ENCODE measurements at places on chromosomes 16 and 17.
A peak's percentile ranks its signal among the peaks of the same experiment; 100 is the strongest.

DNA sequence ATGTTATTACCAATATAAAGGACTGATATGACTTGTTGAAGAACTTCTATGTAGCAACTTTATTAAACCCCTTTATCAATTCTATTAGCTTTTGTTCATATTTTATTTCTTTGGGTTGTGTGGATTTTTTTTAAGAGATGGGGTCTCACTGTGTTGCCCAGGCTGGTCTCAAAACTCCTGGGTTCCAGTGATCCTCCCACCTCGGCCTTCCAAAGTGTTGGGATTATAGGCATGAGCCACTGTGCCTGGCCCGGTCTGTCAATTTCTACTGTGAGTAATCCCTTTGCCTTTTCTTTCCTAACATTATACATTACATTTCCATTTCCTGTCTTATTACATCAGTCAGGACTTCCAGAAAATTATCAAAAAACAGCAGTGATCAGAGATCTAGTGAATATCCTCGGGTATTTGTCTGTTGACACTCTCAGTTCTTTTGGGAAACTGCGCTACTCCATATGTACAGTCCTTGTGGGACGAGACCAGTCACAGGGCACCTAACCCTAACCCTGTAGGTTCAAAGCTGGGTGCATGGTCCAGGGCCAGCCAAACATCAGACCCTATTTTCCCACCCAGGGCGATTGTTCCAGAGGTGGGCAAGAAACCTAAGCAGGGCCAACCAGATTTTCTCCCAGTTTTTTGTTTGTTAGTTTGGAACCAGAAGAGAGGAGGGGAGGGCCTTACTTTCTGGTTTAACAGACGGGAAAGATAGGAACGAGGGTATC, 1.7 kb upstream of the SLC47A1 start:
- DNase-seq: no peak

- DNase-seq: peak; percentile 59
These were observed 59.3 kb downstream of the JPH3 start for GRCh38 chr16:87661561-87661960.

DNA sequence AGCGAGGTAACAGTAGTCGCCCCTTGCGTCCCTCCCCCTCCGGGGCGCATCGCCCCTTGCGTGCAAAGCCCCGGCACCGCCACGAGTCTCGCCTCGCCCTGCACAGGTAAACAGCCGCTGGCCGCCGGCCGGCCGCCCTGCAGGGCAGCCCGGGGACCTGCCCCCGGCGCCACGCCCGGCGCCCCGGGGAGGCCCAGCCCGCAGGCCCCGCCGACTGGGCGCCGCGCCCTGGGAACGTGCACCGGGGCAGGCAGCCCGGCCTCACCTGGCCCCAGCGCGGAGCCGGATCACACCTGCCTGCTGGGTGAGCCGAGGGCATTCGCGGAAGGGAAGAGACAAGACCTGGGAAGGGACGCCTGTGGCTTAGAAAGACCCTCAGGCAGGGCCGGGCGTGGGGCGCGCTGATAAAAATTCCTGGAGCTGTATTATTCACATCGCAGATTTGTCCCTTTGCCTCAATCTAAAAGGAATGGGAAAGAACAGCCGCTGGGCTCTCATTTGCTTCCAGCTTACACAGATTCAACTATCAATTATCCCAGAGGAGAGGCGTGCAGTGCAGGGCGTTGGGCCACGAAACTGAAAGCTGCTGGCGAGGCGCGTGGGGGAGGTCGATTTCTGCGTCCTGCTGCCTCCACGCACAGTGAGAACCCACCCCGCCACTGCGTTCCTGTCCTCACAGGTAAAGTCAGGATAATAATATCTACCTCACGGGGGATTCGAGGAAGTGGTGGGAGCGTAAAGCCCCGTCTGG, 451.9 kb downstream of the SLC39A11 start:
- DNase-seq: no peak

DNA sequence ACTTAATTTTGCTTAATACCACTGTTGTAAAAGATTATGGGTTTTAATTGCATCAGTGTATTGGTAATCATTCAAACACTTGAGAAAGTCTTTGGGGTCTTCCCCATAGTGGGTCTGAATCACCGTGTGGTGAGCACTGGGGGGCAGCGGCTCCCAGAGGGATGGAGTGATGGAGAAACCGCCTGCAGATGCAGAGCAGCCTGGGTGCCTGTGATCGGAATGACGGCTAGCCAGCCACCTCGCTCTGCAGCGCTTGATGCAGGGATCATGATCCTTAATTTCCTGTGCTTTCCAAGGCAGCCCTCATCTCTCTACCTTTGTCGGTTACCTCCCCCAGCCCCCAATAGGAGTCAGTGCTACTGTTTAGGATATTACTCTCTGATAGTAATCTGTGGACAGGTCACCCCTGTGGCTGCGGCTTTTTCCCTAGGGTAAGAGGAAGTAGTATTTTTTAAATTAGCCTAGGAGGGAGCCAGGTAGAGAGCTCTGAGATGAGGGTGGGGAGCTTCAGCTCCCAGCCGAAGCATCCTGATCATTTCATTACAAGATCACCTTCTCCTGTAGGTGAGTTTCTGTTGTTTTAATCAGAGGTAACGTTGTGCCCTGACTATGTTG, 135.6 kb downstream of the MSI2 start:
- no peak for DNase-seq

DNA sequence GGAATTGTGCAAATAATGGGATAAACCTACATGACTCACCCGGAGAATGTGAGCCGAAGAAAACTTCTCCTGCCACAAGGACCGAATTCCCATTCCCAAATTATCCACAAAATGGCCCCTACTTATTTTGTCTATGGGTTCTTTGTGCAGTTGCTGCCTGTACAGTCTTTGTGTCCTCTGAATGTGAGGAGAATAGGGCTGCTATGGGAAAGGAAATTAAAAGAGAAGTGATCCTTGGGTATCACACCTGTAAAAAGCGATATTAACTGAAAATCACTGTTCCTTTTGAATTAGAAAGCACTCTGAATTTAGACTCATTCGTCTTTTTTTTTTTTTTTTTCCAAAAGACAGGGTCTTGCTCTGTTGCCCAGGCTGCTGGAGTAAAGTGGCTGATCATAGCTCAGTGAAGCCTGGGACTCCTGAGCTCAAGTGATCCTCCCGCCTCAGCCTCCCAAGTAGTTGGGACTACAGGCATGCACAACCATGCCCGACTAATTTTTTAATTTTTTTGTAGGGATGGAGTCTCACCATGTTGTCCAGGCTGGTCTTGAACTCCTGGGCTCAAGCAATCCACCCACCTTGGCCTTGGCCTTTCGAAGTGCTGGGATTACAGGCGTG, 45.4 kb downstream of the CHD9 start:
- DNase-seq: no peak

DNA sequence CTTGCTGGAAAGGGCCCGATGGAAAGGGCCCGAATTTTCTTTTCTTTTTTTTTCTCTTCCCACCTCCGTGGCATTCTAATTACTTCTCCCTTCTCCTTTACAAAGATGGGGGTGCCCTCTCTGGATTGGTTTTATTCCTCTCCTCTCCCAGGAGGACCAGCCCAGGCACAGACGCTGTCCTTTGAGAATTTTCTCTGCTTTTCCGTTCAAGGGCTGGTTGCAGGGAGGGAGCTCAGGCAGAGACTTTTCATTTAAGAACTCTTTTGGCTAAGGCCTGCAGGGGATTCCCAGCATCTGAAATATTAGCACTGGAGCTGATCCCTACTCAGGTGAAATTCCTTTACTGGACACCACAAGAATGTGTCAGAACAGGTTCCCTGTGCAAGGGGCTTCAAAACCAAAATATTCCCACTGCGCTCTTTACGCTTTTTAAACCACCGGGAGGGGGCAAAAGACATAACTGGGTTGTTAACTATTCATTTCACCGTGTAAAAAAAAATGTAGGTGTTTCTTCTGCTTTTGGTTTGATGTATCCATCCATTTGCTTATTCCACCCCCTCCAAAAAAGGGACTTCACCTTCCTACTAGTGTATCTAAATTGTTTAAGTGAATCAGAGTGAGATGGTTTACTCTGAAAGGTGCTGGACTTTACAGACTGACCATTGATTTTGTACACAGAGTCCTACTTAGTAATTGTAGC, 1.4 kb downstream of the NFAT5 start:
- no peak for DNase-seq

DNA sequence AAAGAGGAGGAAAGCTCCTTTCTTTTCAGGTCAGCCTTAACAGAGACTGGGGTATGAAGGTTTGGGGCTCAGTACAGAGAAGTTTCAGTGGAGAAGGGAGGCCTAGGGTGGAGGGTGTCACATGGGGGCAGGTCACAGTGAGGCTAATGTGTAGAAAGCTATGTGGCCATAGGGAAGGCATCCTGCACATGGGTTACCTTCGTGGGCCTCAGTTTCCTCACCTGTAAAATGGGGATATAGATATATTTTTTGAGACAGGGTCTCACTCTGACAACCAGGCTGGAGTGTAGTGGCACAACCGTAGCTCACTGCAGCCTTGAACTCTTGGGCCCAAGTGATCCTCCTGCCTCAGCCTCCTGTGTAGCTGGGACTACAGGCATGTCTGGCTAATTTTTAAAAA, 41.8 kb downstream of the EMP2 start:
- no peak for DNase-seq

- no peak for DNase-seq
These were observed 3.2 kb downstream of the RHBDL3 start for GRCh38 chr17:32268734-32269288.

DNA sequence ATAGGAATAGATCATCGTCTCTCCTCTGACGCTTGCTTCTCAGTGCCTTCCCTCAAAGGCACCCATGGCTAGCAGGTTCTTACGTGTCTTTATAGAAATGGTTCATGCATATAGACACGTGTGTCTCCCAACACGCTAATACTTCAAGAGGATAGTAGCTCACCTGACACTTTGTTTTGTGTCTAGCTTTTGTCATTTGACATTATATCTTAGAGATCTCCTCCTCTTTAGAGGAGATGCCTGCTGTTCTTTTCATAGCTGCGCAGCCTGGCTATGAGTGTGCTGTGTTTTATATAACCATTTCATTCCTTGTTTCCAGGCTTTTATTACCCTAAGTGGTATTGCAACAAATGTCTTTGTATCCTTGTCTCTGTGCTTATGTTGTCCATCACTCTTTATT, 411.7 kb downstream of the CPPED1 start:
- no peak for DNase-seq

- DNase-seq: no peak
These were observed 13.3 kb upstream of the CAVIN1 start for GRCh38 chr17:42436391-42436790.

DNA sequence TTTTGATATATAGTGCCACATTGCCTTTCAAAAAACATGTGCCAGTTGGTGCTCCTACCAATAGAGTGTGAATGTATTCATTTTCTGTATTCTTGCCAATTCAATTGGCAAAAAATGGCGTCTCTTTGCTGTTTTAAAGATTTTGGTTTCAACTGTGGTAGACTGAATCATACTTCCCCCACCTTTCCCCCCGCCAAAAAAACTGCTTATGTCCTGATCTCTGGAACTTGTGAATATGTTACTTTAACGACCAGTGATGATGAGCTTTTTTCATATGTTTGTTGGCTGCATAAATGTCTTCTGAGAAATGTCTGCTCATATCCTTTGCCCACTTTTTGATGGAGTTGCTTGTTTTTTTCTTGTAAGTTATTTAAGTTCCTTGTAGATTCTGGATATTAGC, 325.1 kb upstream of the KCNJ16 start:
- DNase-seq: no peak

DNA sequence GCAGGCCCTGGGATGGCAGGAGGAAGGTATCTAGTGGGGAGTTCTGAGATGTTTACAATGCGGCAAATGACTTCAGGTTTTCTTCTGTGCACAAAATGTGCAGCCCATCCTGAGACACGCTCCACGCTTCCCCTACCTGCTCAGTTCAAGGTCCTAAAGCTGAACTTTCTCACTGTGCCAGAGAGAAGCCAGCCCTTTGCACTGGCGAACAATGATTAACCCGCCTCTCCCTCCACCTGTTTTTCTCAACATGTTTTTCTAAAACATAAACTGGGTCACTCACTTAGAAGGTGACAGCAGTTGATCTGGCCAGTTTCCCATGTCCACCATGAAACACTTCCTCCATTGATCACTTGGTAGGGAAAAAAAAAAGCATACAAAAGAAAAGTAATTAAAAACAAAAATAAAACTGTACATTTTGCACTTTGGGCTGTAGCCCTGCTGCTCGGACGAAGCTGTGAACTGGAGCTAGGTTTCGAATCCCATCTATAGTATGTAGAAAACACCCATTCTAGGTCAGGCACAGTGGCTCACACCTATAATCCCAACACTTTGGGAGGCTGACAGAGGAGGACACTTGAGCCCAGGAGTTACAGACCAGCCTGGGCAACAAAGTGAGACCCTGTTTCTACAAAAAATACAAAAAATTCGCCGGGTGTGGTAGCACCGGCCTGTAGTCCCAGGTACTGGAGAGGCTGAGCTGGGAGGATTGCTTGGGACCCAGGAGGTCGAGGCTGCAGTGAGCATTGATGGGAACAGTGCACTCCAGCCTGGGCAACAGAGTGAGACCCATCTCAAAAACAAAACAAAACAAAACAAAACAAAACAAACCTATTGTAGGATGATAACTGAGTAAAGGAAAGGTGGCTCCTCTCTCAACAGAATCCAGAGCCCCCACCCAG, 6.1 kb upstream of the G6PC1 start:
- DNase-seq: no peak

GRCh38 chr17:7220593-7221277, 997 bp downstream of the ACADVL start:
- no peak for DNase-seq

DNA sequence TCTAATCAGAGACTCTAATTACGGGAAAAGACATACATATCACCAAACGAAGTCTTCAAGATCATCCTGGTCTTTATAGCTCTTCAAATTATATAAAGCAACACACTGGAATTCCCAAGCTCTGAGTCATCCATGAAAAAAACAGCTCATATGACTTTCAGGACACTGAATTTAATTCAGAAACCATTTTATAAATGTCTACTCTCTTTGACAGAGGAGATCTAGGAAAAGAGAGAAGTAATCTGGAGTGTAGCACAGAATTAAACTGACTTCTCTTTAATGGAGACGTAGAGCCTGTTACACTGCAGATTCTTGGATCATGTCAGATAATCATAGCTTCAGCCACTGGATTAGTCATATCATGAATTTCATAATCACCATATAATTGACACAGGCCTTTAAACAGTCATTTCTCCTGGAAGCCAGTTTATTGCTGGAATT, 86.8 kb upstream of the WSB1 start:
- no peak for DNase-seq

- no peak for DNase-seq
These were observed 18.1 kb downstream of the IRF8 start for GRCh38 chr16:85917012-85917411.

DNA sequence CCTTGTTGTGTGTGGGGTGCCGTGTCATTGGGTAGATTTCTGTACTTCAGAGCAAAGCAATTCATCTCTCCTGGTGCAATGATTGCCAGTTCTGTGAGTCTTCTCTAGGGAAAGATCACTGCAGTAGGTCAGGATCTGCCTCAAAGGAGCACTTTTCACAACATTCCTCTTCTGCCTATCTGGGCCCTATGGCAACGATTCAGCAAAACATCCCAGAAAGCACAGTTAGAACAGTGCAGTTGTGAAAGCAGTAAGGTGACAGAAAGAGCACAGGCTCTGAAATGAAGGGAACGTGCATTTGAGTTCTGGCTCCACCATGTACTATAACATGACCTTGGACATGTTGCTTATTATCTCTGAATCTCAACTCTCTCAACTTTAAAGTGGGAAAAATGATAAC, 178.5 kb upstream of the N4BP1 start:
- no peak for DNase-seq

GRCh38 chr16:10769381-10769780, 25.7 kb downstream of the NUBP1 start:
- DNase-seq: no peak

Data from neural crest cell (in vitro differentiated cells).